Foreskin keratinocyte (primary cell): ENCODE measurements at places on chromosomes 11 and 22.

GRCh38 chr11:46421257-46421880, 29.8 kb upstream of the CHRM4 start:
- DNase-seq, result no peak

DNA sequence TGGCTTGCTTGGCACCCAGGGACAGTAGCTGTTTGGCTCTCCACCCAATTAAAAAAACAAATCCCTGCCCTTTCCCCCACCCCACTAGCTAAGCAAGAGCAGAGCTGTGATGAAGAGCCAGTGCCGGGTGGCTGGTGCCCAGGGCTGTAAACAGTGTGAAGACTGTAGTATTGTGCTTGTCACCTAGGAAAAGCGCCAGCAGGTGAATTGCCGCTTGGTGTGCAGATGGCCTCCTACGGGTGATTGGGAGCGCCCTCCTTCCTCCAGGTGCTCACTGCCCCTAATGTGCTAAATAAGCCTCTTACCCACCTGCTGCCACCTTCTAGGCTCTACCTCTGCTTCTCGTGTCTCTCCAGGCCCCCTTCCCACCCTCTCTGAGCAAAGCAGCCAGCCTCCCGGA, 18.4 kb upstream of the RAPSN start:
- no peak for DNase-seq

- DNase-seq, result no peak
Observed at GRCh38 chr22:44211946-44212930, 31.5 kb downstream of the PARVG start.

GRCh38 chr11:14425621-14426020, 66.6 kb upstream of the RRAS2 start:
- no peak for DNase-seq

DNA sequence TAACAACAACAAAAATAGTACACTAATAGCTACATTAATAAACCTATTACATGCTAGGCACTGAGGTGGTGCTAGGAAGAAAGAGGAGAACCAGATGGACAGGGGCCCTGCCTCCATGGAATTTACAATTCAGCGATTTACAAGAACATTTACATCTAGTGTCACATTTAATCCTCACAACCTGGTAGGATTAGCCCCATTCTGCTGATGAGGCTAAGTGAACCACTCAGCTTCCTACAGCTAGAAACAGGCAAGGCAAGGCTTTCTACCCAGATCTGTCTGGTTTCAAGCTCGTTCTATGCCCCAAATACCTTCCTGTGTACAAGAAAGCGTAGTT, 368.4 kb downstream of the BUD13 start:
- DNase-seq, result no peak

GRCh38 chr11:18617688-18618341, 16.3 kb downstream of the SPTY2D1 start:
- DNase-seq, result no peak

GRCh38 chr22:19048531-19048930, 73.7 kb downstream of the DGCR2 start:
- DNase-seq, result no peak

DNA sequence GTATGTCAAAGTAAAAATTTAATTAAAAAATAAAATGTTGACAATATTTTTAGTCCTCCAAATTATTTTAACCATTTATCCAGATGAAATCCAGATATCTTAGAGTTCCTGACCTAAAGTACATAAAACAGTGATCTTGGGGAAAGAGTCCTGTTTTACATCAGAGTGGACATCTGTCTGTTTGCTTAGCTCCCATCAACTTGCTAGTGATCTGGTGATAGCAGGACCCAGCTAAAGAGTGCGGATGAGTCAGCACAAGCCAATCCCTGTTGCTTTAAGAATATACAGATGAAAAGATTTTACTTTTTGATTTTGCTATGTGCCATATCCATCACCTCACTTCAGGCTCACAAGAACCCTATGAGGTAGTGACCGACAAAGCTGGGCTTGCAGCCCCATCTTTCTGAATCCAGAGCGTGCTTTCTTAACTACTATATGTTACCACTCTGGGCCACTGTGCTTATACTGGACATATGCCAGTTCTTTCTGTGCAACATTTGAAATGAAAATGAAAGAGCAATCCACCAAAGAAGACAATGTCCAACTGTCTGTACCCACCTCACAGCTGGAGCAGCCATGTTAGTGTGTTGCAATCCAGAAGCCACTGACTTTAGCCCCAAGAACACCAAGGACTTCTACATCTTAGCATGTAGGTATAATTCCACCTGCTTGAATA, 167.6 kb upstream of the SESN3 start:
- DNase-seq, result no peak

GRCh38 chr11:106670069-106670468, 348.2 kb downstream of the GUCY1A2 start:
- DNase-seq, result no peak

GRCh38 chr11:92276773-92277172, 52.2 kb downstream of the FAT3 start:
- peak; percentile 45 for DNase-seq

GRCh38 chr11:31877083-31877482, 66.0 kb upstream of the PAX6 start:
- DNase-seq, result no peak

- DNase-seq, result peak; percentile 63
Observed at GRCh38 chr22:26318975-26319374, 110.1 kb upstream of the ASPHD2 start.

DNA sequence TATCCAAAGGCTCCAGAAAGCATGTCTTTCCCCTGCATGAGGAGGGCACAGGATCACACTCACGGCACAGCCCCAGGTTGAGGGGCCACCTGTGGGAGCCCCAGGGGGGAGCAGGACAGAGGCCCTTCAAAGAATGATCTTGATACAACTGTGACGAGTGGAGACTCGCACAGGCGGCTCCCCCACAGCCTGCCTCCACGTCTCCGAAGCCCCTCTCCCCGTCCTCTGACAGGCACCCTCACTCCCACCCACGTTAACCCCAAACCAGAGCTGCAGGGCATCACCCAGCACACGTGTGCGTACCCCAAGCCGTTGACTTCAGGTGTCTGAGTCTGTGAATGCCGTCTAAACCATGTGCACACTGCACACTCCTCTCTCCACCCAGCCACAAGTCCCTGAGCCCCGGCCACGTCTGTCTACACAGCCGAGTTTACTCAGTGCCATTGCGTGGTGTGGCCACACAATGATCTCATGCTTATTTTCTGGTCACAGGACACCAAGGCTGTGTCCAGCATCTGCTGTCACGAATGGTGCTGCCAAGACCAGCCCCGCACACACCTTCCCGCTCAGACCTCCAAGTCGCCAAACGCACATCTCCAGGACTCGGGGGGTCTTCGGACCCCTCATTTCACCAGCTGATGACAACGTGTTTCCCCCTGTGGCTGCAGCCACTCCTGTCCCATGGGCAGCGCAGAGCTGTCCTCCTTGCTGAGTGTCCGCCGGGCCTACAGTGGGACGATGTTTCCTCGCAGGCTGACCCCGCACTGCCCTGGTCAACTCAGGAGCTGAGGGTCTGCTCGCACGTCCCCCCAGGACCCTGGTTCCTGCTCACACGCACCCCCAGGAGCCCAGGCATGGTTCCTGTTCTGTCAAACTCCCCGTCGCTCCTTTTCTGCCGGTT, 251.2 kb downstream of the BRD1 start:
- no peak for DNase-seq

DNA sequence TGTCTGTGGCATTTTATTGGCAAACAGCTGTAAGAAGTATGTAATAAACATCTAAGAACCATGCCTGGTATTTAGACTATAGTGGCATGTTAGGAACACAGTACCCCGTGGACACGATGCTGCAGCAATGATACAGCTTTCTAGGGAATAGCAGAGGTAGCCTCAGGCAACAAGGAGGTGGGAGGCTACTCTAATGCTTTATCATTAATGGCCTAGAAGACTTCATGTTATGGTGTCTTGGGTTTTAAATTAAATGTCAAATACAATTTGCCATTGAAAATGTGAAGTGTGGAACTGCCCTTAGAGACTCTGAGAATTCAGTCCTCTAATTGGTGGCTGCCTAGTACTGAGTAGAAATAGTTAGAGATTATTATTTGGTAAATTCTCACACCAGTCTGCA, 516.9 kb downstream of the CNTN5 start:
- DNase-seq, result no peak

- DNase-seq, result no peak
Observed at GRCh38 chr11:134511255-134511654, 99.2 kb upstream of the B3GAT1 start.

GRCh38 chr22:19067696-19068348, 54.4 kb downstream of the DGCR2 start:
- DNase-seq, result no peak

DNA sequence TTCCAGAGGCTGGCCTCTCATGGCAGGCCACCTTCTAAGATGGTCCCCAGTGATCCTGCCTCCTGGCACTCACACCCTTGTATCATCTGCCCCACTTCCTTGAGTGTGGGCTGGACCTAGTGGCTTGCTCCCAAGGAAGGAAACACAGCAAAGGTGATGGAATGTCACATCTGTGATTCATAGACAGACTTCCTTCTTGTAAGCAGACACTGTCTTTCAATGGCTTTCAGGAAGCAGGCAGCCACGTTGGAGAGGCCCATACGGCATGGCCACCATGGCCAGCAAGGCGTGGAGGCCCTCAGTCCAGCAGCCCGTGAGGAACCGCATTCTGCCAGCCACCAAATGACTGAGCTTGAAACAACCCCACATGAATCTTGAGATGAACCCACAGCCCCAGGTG, 11.3 kb downstream of the LMO1 start:
- no peak for DNase-seq

DNA sequence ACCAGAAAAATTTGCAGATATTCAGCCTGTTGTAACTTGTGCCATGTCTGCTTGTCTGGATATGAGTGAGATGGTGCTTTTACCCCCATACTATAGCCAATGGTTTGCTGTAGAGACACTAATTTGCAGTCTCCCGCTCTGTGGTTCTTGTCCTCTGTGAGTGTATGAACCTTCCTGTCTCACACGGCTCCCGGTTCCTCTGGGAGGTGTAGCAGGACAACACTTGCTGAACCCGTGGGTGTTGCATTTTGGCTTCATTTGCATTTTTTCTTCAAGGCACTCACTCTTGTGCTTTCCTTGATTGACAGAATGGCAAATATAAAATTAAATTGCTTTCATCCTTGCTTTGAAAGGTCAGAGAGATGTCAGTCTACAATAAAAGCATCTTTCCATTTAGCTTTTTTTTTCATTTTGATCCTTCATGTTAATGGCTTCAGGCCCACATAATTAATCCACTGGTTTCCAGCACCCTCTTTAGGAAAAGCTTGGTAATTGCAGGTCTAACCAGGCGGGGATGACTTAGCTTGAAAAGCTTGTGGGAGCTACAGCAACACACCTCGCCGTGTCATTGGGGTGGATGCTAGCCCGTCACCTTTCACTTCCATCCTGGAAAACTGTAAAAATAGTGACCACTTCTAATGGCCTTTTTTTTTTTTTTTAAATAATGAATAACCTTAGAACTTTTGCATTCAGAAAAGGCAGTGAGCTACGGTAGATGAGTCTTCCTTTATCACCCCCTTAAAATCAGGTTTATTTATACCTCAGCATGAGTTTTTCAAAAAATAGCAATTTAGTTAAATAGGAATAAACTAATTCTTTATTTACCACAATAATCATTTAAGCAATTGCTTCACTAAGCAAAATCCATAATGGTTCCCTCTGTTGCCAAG, 27.4 kb upstream of the ST14 start:
- peak; percentile 65 for DNase-seq

DNA sequence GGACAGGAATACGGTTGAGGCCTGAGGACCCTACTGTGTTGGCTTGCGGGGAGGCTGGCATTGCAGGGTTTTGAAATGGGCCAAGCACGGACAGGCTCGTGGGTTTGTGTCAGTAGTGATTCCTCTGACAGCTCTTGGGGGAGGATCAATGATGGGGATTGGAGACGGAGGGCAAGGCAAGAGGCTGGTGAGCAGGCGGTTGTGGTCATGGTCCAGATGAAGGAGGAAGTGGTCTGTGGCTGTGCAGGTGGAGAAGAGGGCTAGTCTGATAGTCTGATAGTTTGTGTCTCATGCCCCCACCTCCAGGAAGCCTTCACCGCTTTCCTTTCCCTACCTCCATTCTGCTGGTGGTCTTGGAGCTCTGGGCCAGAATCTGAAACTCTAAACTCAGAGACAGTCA, 3.0 kb downstream of the MAFF start:
- DNase-seq, result no peak

DNA sequence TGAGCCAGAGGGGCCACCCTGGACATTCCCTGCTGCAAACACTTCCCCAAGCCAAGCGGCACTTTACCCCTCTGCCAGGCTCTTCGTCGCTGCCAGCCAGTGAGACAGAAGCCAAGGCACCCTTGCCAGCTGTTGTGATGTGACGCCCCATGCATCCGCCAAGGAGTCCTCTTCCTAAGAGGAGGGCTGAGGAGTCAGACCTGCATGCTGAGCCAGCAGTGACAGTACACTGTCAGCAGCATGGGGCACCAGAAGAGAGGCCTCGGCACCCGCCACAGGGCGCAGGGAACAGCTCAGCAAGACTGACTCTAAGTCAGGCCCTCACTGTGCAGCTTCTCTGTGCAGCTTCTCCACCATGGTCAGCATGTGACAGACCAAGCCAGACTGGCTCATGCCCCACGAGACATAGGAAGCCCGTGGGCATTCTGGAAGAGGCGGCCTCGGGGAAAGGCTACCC, 26.4 kb downstream of the VPS37C start:
- DNase-seq, result no peak

DNA sequence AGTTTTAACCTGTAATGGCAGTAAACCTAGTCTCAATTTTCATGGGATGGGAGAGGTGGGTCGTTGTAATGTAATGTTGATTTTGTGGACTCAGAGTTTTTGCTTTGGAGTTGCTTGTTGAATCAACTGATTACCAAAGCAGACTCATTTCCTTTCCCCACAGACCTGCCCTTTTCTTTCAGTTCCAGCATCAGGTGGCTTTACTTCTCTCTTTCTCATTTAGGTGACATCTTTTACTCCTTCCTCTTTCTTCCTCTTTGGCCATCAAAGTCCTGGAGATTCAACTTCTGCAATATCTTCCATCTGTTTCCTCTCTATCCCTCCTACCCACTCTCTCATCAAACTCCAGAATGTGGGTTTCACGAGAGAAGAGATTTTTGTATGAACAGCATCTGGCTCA, 313.9 kb downstream of the TMEM135 start:
- no peak for DNase-seq

GRCh38 chr11:113177671-113178070, 136.7 kb upstream of the TTC12 start:
- DNase-seq, result no peak

GRCh38 chr22:39658806-39659463, 88.4 kb downstream of the CACNA1I start:
- DNase-seq, result no peak

GRCh38 chr11:86949995-86950660, 5.1 kb downstream of the FZD4 start:
- no peak for DNase-seq
